GM06990 (cell line): ENCODE measurements at places on chromosomes 16 and 17.

DNA sequence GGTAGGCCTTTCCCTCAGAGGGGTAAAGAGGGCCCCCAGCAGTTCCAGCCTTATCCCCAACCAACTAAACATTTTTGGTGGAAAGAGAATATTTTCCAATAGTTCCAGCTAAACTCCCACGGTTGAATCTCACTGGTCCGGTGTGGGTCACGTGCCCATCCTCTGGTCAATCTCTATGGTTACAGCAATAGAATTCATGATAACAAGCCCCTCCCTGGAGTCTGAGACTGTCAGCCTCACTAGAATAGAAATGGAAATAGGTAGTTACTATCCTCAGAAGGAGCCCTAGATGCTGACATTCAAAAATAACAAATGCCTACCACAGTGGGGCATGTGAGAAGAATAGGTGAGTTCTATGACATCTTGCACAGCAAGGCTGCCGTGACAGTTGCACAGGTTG lies 37.5 kb upstream of the LITAF start:
- DNase-seq: no peak

DNA sequence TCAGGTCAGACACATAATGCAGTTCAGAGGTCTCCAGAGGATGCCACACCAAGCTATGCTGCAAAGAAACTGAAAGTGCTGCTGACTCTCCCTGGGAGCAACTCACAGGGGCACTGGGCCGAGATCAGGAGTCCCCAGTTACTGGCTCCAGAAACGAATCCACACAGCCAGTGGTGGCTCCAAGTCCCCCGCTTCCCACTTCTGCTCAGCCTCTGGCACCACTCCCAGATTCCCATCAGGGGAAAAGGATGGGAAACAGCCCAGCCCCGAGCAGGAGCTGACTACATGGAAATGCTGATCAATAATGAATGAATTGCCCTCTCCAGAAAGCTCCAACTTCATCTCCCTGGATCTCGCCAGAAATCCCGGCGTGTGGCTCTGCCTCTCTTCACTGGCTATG lies 62.3 kb upstream of the CDH5 start:
- no peak for DNase-seq

DNA sequence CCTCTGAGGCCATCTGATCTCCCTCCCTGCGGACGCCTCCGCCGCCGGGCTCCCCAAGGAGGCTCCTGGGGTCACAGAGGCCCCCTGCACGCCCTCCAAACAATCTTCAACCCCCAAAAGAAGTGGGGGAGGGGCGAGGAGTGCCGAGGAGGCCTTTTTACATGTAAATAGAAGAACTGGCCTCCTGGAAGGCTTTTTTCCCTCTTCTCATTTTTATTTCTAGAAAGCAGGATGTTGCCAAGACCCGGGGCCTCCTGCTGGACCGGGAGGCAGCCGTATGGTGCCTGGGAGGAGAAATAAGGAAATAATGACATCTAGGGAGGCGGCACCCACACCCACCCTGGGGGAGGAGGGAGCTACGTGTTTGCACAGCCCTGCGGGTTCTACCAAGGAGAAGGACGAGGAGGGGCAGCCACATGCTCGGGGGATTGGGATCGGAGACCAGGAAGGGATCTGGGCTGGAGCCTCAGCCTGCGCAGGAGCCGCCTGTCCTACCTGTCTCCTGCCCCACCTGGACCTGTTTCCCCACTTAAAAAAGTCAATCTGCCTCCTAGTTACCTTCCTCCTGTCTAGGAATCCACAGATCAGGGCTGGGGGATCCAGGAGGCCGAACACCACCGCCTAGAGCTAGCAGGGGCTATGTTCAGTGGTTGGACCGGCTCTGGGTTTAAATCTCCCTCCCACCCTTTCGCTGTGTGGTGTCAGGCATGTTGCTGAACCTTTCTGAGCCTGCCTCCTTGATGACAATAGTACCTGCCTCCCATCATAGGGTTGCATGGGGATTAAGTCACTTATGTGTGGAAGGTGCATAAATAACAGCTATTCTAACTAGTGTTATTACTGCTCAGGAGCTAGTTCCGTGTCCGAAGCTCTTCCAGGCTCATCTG lies 175.7 kb upstream of the GSE1 start:
- DNase-seq: no peak

- DNase-seq: peak; percentile 44
Observed at GRCh38 chr16:79599837-79600637, 500 bp downstream of the MAF start.

DNA sequence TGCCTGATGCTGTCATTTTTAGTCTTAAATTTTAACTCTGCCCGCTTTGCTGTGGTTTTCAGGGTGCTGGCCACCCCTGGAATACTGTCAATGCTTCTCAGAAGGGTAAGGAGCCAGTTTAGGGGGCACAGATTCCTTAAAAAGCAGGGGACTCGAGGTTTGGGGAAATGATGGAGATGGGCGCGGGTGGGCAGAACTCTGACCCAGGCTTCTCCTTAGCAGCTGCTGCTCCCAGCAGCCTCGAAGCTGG lies 23.7 kb downstream of the STAT5A start:
- DNase-seq: no peak

GRCh38 chr17:76032780-76033108 lies 5.6 kb upstream of the EVPL start:
- DNase-seq: no peak

GRCh38 chr17:32357615-32358014 lies 7.7 kb downstream of the ZNF207 start:
- DNase-seq: no peak

DNA sequence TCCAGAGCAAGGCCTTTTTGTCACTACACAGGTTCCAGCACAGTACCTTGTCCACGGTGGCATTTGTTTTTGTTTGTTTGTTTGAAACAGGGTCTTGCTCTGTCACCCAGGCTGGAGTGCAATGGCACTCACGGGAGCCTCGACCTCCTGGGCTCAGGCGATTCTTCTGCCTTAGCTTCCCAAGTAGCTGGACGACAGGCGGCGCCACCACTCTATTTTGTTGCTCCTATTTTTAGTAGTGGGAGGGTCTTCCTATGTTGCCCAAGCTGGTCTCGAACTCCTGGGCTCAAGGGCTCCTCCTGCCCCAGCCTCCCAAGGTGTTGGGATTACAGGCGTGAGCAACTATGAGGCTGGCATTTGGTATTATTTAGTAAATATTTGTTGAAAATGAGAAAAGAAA lies 10.3 kb downstream of the MRC2 start:
- DNase-seq: no peak

- DNase-seq: no peak
Observed at GRCh38 chr17:75820094-75821080, 23.8 kb downstream of the UNC13D start.

GRCh38 chr17:43787728-43788127 lies 7.5 kb downstream of the CFAP97D1 start:
- DNase-seq: no peak

GRCh38 chr16:2776500-2777139 lies 460 bp downstream of the ELOB start:
- DNase-seq: peak; percentile 63

GRCh38 chr16:81582655-81583441 lies 138.2 kb downstream of the CMIP start:
- DNase-seq: no peak

- DNase-seq: no peak
Observed at GRCh38 chr17:20852239-20852989, 190.4 kb downstream of the USP22 start.

GRCh38 chr16:29192329-29193247 lies 207.7 kb downstream of the LAT start:
- no peak for DNase-seq

DNA sequence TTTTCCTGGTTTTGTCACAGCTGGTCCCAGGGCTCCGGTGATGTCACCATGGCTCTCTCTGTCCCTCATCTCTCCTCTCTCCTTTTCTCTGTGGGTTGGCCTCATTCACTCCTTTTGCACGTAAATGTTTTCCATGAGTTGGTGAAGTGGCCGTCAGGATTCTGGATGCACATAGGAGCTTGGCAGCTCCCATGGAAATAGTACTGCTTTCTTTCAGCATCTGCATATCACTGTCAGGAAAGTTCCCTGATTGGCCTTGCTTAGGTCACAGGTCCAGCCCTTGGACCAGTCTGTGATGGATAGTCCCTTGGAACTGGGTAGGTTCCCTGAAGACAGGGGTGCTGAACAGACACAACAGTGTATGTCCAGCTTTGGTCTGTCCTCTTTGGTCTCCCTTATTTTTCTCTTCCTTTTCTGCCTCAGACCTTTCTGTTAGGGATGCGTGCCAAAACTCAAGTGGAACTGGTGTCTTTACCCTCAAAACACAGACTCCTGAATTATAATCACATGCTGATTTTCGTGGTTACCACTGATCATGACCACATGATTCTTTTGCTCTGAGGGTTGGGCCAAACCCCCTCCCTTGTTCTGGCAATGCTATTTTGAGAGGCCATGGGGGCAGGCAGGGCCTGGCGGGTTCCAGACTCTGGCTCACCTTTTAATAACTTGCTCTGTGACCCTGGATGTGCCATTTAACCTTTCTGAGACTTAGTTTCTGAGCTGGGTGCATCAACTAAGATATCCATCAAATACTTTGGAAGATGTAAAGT lies 99.0 kb downstream of the MSI2 start:
- DNase-seq: no peak

DNA sequence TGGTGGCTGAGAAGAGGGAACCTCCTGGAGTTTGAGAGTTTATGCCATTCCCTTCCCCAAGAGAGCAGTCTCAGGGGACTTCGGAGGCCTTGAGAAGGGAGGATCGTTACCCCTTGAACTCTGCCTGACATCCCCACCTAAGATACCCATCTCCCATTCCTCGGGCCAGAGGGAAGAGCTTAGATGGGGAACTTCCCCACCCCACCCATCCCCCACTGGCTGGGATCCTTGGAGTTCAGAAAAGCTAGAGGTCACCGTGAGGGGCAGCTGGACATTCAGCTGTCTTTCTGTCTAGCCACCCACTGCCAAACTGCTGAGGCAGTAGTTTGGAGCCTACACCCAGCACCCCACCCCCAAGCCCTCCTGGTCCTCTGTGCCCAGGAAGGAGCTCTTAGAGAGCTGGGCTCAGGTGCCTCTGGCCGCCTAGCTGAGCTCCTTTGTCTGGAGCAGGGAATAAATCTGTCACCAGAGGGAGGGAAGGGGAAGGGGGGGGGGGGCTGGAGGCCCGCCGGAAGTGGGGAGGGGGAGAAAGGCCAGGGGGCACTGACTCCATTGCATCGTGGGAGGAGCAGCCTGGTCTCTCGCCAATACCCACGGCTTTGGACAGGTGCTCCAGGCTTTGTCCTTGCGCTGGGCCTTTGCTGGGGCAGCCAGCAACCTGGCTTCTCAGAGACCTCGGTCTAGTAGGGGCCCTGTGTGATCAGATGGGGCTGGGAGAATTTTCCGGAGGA lies 1.0 kb downstream of the HSD11B2 start:
- no peak for DNase-seq

DNA sequence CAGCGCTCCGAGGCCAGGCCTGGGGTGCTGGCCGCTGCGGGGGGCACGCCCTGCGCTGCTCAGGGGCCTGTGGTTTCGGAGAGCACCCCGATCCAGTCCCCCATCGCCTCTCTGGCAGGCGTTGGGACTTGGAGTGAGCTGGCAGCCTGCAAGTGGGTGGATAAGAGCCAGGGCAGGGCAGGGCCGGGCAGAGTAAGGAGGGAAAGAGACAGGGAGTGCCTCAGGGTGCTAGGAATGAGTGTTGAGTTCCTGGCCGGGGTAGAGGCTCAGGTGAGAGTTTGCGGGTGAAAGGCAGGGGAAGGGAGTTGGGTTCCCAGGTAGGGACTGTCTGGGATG lies 1.3 kb downstream of the CDH13 start:
- no peak for DNase-seq

- no peak for DNase-seq
Observed at GRCh38 chr17:59141860-59142259, 13.1 kb downstream of the SKA2 start.

GRCh38 chr16:79672524-79672923 lies 72.0 kb upstream of the MAF start:
- no peak for DNase-seq

- no peak for DNase-seq
Observed at GRCh38 chr17:43891851-43892646, 15.3 kb downstream of the MPP2 start.

DNA sequence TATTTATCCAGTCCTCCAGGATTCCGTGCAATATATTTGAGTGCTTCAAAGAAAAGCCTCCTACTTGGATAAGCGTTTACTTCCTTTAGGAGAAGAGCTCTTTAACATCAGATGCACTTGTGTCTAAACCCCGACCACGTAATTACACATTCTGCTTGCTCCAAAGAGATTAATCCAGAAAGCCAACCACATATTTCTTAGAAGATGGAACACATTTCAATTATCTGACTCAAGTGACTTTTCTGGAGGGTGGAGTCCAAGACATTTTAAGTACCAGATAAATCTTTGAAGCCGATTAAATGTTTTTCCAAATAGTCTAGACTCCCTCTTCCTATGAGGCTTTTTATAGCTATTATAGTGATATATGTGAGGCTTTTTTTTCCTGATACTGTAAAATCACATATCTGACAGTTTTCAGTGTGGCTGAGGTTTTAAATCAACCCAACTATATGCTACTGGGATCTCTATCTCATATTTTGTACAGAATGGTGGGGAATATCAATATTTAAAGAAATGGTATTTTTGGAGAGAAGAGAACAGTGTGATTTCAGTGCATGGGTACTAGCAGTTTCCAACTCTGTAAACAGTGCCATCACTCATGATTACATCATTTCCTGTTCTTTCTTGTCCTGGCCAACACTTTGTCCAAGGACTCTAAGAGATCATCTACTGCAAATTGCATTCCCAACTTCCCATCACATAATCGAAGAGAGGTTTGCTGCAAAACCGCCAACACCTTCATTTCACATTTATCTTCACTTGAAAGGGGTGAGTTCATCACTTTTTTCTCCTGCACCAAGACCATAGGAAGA lies 192.4 kb upstream of the HSBP1 start:
- no peak for DNase-seq

GRCh38 chr16:53159781-53160436 lies 105.1 kb downstream of the CHD9 start:
- DNase-seq: peak; percentile 20

DNA sequence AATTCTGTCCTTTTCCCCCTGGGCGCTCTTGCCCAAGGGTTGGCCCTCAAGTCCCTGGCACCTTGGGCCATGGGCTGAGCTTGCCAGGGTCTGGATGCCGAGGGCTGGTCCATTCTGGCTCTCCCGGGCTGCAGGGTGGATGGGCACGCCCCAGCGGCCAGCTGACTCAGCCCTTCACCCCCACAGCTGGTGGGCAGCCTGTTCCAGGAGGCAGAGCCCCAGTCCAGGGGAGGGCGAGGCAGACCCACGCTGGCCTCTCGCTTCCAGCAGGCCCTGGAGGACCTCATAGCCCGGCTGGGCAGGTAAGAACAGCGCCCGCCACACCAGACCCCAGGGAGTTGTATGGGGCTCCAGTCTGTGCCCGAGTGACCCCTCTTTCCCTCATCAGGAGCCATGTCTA lies 15.0 kb downstream of the MYO15B start:
- no peak for DNase-seq

- no peak for DNase-seq
Observed at GRCh38 chr16:78476615-78477014, 377.2 kb downstream of the WWOX start.

- no peak for DNase-seq
Observed at GRCh38 chr16:6193718-6194117, 1096.1 kb upstream of the EEF2KMT start.

GRCh38 chr16:75293772-75294171 lies 42.3 kb upstream of the BCAR1 start:
- no peak for DNase-seq
